ENCODE measurements at places on chromosomes 5 and 9.
A peak's percentile ranks its signal among the peaks of the same experiment; 100 is the strongest.

- no peak for DNase-seq
These were observed 354.8 kb downstream of the TMEM232 start for GRCh38 chr5:110371725-110372041.

GRCh38 chr5:137209232-137209809 is 289.8 kb downstream of the SPOCK1 start:
- no peak for DNase-seq

GRCh38 chr9:21558615-21559401 is 76.7 kb upstream of the IFNE start:
- DNase-seq: no peak

- DNase-seq: peak; percentile 41
These were observed 33.5 kb downstream of the SPEF2 start for GRCh38 chr5:35651002-35651756.

DNA sequence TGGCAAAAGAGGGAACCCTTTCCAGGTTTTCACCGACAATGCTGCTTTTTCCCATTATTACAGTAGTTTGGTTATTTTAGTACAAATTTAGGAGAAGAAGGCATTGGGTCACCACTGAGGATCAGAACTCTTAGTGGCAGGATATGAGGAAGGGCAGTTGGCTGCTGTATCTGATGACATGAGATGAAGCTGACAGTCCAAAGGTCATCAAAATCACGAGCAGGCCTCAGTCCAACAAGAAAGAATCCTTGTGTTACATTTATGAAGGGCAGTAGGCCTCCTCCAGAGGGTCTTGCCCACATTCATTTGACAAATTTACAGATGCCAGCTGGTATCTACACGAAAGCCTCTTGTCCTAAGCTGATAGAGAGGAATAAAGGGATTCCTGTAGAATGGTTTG is 49.5 kb upstream of the COL15A1 start:
- DNase-seq: no peak

GRCh38 chr9:114238891-114239875 is 83.7 kb upstream of the ORM1 start:
- DNase-seq: no peak

GRCh38 chr9:77561331-77562018 is 86.6 kb downstream of the GNA14 start:
- DNase-seq: no peak

- DNase-seq: no peak
These were observed 825 bp upstream of the TOR4A start for GRCh38 chr9:137276473-137277328.

- no peak for DNase-seq
These were observed 32.8 kb upstream of the SPRY4 start for GRCh38 chr5:142357469-142358090.

- DNase-seq: no peak
These were observed 1378.7 kb upstream of the C9orf72 start for GRCh38 chr9:28951945-28952344.

DNA sequence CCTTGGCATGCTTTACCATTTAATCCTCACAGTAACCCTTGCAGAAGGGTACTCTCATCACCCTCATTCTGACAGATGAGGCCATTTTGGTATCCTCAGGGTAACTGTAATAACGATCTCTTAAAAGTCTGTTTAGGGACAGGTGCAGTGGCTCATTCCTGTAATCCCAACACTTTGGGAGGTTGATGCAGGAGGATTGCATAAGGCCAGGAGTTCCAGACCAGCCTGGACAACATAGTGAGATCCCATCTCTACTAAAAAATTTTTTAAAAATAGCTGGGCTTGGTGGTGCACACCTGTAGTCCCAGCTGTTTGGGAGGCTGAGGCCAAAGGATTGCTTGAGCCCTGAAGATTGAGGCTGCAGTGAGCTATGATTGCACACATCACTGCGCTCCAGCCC is 31.8 kb downstream of the CSF1R start:
- DNase-seq: no peak

- DNase-seq: no peak
These were observed 361.8 kb downstream of the ELAVL2 start for GRCh38 chr9:23464275-23464674.

DNA sequence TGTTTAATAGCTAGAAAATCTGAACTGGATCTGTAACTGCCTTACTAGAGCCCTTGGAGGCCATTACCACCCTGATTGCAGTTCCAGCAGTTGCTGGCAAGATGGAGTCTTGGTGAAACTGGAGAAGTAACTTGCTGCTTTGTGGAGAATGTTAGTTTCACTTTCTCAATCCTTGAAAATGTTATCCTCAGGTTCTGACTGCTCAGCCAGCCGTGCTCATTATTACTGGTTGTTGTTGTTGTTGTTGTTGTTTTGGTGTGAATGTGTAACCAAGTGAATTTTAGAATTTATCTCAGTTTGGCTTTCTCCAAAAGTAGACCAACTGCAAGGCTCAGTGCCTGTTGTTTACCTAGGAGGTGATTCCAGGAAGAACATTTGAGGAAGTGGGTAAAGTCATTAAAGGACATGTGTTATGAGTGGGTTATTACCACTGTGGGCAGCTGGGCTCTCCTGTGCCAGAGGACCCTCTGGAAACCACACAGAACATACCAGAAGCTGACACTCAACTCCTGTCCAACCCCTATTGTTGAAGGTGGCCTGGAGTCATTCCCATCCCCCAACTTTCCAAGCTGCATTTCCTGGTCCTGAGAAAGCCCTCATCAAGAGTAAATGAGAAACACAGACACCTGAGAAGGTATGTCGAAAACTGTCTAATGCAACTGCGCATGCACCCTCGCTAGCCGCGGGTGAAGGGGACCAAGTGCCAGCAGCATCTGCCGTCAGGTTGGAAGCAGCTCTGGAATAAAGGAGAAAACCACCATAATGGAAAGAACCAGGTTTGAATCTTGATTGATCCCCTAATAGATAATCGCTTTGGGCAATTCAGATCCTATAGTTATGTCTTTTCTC is 111.6 kb downstream of the CMYA5 start:
- no peak for DNase-seq

DNA sequence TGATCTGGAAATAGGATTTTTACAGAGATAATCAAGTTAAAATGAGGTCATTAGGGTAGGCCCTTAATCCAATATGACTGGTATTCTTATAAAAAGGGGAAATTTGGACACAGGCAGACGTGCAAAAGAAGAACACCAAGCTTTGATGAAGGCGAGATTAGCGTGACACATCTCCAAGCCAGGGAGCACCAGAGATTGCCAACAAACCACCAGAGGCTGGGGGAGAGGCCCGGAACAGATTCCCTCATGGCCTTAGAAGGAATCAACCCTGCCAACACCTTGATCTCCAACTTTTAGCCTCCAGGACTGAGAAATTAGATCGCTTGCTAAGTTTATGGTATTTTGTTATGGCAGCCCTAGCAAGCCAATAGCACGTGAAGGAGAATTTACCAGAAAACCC is 10.8 kb upstream of the ARSI start:
- no peak for DNase-seq

GRCh38 chr9:36935332-36935731 is 98.7 kb downstream of the PAX5 start:
- DNase-seq: no peak

- DNase-seq: no peak
These were observed 15.7 kb upstream of the SH3RF2 start for GRCh38 chr5:145920542-145921210.

GRCh38 chr5:107058803-107059202 is 611.9 kb downstream of the EFNA5 start:
- DNase-seq: no peak

DNA sequence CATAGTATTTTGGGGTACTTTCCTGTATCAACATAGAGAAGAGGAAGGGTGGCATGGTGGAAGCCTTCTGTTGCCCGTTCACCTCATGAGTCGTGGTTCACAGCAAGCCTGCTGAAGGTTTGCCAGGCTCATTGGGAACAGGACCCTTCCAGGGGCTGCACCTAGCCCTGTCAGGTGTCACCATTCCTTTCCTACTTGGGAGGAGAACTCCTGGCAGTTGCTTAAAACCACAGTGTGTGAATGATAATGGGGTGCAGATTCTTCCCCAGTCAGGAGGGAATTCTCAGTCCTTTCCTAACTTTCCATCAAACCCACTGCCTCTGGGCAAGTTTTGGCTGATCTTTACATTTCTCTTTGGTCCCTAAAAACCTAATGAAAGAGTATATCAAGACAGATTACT is 99.4 kb upstream of the CTNND2 start:
- DNase-seq: no peak

DNA sequence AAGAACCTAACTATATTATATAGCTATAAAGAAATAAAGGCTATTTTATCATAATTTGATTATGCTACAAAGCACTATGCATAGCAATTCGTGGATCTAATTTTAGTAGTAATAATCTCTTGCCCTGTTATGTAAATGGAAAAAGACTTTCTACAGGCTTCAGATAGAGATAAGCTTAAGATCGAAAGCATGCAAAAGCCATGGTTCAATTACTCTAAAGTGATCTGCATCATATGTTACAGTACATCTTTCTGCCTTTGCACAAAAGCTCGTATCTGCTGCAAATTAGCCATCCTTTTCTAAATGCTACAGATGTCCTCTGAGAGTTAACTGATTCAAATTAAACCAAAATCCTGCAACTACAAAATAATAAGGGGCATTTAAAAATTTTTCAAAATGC is 234.8 kb upstream of the TMEM161B start:
- no peak for DNase-seq

DNA sequence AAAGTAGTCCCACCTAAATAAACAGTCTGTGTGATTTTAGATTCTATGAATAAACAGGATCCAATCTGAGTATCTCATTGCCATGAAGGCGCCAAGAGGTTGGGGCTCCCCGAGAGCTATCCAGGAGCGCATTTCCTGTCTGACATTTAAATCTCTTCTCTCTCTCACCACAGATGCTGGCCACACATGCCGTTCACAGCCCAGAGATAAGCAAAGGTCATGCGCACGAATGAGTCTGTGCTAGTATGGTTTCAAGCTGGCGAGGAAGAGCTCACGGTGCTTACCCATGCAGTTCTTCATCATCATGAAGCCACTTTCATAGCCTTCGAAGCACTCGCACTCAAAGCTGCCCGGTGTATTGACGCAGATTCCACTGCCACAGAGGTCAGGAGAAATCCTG is 199.4 kb downstream of the FBN2 start:
- no peak for DNase-seq

DNA sequence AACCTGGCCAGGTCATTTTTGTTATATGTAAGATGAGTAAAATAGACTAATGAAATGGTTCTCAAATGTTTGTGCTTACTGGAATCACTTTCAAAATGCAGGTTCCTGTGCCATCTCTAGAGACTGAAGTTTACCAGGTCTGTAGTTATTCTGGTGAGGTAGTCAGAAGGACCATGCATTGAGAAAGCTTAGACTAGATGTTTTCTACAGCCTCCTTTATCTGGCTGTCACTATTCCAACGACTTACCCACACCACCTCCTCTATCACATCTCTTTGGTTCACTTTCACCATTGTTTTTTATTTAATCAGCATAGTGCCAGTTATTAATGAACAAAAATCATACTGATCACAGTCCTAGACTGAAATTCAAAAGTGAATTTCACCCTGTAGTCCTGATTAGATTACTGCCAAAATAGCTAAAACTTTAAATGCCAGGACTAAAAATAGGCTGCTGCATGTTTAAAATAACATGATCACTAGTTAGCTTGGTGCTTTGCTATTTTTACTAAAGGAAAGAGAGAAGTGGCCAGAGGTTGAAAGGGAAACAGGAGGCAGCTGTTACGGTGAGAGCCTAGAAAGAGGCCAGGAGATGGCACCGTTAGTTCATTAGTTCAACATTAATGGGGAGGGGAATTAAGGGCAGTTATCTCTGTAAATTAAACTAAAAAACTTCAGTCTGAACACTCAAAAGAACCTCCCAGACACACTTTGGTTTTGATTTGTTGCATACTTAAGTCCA is 13.9 kb upstream of the FNIP1 start:
- DNase-seq: no peak

DNA sequence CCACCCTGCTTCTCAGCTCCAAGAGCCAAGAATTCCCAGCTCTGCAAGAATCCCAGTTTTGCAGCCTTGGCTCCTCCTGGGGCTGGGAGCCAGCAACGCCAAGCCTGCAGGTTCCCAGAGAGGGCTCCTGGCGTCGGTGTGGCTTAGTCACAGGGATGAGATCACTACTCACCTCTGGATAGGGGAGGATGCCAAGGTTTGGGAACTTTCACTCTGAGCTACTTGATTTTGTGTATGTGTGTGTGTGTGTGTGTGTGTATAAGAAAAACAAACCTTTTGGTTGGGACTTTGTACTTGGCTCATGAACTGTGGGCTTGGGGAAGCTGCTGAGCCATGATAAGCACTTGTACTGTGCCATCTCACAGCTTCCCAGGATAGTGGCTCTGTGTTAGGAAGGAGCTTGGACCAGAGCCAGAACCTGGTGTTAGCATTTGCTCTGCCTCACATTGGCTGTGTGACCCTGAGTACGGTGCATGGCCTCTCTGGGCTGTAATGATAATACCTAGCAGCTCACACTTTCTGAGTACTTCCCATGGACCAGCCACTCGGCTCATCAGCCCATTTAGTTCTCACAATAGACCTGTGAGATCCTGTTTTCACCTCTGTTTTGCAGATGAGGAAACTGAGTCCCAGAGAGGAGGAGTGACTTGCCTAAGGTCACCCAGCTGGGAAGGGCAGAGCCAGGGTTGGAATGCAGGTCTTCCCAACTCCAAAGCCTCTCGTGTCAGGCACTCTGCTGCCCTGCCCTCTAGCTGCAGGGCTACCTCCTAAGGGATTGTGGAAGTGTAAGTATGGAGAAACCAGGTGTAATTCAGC is 41.4 kb upstream of the DAB2IP start:
- DNase-seq: no peak

DNA sequence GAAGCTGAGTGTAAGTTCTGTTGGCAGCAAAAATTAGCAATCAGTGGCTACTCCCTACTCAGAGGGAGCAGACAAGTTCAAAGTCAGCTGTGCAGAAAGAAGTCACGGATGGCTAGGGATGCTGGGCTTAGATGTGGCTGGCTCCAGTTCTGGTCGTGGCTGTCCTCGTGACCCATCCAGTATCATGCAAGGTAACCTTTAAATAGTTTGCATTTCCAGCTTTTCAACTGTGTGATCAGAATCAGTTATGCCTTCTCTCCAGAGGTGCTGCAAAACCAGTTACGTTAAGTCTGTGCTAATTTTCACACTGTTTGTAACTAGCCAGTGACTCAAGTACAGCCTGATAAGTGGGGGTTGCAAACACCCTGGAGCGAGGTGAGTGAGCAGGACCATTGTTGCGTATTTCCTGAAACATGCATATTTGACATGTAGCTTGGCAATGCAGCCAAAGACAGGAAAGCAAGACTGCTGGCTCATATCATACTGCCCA is 302.4 kb downstream of the ATPSCKMT start:
- no peak for DNase-seq

DNA sequence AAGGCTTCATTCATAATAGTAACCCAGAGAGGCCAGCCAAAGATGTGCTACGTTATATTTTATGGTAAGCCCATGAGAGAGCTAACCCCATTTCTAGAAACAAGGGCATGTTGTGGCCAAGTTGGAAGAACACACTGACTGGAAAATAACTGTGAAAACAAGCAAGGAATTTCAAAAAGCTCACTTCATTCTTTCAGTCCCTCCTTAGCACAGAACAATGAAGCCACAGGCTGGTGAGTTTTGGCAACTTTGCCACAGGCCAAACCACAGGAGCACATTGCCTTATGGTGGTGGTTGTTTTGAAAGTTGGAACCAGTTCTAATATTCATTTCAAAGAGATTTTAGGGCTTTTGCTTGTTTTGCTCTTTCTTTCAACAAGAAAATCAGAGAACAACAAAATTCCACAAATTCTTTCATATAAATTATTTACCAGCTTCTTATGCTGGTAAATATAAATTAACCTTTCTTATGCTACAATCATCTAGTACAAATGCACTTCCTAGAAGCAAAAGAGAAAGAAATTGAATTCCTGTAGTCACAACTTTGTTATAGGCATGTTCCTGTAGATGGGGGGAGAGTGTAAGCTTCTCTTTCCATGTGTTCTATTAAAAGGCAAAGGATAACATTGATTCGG is 225.4 kb upstream of the RFX3 start:
- DNase-seq: no peak

GRCh38 chr9:96556701-96557461 is 62.8 kb downstream of the CDC14B start:
- no peak for DNase-seq

Measured in stimulated activated CD4-positive, alpha-beta T cell treated with anti-CD3 and anti-CD28 coated beads, TNF-alpha, amount 100 ng/mL, for 4 hours (primary cell).